Adipocyte (in vitro differentiated cells): ENCODE measurements at places on chromosomes 6 and 20.

GRCh38 chr6:124961777-124962638 is at the start of gene RNF217:
TSS of gene RNF217 (plus strand) at chr6:124962437. CDS start at chr6:124962545, 108 bp downstream.
- DNase-seq, result peak; percentile 76

GRCh38 chr6:41423002-41423401 is 87.6 kb downstream of the NCR2 start:
- no peak for DNase-seq

- no peak for DNase-seq
Measured at GRCh38 chr6:98486057-98486456, 348.3 kb upstream of the POU3F2 start.

- peak; percentile 74 for DNase-seq
Measured at GRCh38 chr6:101393829-101394251, 332 bp downstream of the GRIK2 start.

GRCh38 chr6:83893024-83893423 is 33.5 kb downstream of the CYB5R4 start:
- DNase-seq, result no peak

GRCh38 chr6:67667637-67668422 is 967.3 kb upstream of the ADGRB3 start:
- DNase-seq, result no peak

GRCh38 chr20:44723391-44723790 is 8.2 kb downstream of the CCN5 start:
- no peak for DNase-seq

DNA sequence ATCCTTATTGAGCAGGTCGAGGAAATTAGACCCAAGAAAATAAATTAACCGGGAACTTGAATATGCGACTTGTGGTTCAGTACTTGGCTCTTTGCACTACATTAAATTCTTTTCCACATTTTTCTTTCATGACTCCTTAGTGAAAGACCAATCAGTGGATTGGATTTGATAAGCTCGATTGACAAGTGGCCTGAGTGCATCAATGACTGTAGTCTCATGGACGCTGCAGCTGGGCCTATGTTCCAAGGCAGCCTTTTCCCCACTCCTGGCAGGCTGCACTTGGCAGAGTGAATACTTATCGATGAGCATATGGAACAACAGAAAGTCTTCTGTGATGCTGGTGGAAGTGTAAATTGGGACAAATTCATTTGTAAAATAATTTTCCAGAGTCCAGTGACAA is 210.8 kb upstream of the EXOC2 start:
- peak; percentile 8 for DNase-seq

- peak; percentile 52 for DNase-seq
Measured at GRCh38 chr6:119446115-119446554, 96.6 kb upstream of the MAN1A1 start.

- DNase-seq, result peak; percentile 85
Measured at GRCh38 chr6:113936093-113936934, 34.6 kb downstream of the HDAC2 start.

GRCh38 chr20:50561379-50562078 is 51.3 kb downstream of the PTPN1 start:
- peak; percentile 97 for DNase-seq

GRCh38 chr6:129959358-129959930 is 58.9 kb upstream of the L3MBTL3 start:
- no peak for DNase-seq

DNA sequence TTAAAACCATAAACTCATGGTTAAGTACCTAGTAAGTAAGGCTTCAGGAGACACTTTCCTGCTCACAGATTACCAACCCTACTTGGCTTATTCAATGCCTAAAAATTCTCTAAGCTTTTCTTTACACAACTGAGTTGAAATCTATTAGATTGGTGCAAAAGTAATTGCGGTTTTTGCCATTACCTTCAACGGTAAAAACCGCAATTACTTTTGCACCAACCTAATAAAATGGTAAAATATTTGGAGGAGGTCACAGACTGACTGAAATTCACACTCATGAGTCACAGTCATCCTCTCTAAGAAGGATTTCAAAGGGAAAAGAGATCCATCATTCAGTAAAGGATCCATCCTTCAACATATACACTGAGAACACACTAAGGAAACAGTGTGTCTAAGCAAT is 25.9 kb downstream of the PKHD1 start:
- DNase-seq, result no peak

DNA sequence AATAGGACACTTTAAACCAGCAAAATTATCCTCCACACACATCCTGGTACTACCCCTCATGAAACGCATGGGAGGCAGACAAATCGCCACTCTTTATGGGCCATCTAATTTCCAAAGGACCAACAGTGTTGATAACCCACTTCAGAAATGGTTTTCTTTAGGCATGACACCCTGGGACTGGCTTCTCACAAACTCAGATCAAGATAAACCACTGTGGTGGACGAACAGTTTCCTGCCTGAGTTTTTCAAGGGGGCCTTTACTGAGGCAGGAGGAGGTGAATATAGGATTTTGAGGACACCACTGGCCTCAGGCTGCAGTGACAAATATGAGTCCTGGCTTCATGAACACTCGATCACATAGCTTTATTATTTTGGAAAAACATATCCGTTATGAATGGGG is 26.0 kb downstream of the TRAM2 start:
- no peak for DNase-seq

GRCh38 chr6:6771964-6772363 is 183.4 kb downstream of the LY86 start:
- DNase-seq, result no peak

GRCh38 chr20:58706150-58706892 is 13.7 kb downstream of the NPEPL1 start:
- DNase-seq, result no peak

DNA sequence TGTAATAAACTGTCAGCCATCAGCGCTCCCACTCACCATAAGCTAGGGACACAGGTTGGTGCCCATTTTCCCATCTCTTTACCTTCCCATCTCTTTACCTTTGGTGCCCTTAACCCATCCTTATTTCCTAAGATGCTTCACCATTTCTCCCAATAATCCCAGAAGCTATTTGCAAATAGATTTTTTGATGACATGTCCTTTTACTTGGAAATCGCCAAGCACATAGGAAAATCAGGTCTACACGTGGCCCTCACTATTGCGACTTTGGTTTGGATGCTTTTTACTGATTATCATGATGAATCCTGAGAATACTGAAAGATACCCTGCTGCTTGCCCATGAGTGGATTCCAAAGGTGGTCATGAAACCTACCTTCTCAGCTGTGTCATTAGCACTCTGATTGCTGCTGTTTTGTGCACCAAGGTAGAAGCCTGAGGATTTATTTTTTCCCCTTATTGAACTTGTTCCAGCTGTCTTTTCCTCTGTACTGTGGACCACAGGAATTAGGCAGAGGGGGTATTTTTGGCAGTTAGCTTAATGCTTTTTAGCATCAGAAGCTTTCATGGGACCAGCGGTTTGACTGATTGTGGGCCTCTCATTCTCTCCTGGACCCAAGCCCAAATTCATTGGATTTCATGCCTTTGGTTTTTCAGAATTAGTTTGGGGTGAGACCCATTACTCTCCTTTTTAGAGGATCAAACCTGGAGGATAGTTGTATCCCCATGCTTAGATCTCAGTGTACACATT is 229.6 kb upstream of the RIN2 start:
- no peak for DNase-seq

GRCh38 chr6:47595785-47596184 is 102.6 kb upstream of the ADGRF4 start:
- DNase-seq, result no peak

- no peak for DNase-seq
Measured at GRCh38 chr6:147238164-147238563, 33.9 kb downstream of the STXBP5 start.

- DNase-seq, result peak; percentile 42
Measured at GRCh38 chr6:105482227-105482844, 79.5 kb upstream of the PREP start.

GRCh38 chr20:10498200-10498599 is 63.1 kb downstream of the SLX4IP start:
- DNase-seq, result no peak

- peak; percentile 2 for DNase-seq
Measured at GRCh38 chr20:46458866-46459750, 52.7 kb upstream of the ELMO2 start.

DNA sequence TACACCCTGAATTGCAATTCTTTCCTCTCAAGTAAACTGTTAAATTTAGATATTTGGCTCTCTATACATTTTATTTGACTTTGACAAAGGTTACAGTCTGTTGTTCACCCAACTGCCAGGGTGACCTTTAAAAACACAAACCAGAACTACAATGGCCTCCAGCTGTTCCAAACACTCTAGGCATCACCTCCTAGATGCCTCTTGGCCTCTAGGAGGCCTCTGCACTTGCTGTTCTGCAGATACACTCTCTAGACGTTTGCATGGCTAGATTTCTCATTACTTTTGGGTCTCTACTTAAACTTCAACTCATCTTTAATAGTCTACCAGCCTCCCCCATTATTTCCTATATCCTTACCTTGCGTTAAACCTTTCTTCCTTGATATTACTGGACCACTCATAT is 102.8 kb upstream of the BEND3 start:
- DNase-seq, result no peak

DNA sequence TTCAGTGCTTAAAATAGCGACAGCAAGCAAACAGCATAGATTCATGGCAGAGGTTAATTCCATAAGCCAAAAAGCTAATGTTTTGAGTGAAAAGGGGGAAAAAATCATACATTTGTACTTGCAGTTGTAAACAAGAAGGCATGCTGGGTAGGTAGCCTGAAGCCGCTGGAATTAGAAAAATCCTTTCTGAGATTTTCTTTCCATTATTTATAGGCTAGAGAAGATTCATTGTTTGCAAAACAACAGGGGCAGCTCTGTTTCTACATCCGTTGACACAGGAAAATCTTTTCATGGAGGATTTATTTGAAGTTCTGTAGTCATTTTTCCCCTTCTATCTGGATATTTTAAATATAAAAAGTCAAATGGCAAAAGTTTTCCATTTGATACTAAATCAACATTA is 843.9 kb downstream of the QKI start:
- DNase-seq, result no peak

GRCh38 chr20:36322131-36322530 is 16.0 kb downstream of the DLGAP4 start:
- DNase-seq, result no peak

GRCh38 chr6:163836876-163837690 is 422.6 kb downstream of the QKI start:
- DNase-seq, result no peak

DNA sequence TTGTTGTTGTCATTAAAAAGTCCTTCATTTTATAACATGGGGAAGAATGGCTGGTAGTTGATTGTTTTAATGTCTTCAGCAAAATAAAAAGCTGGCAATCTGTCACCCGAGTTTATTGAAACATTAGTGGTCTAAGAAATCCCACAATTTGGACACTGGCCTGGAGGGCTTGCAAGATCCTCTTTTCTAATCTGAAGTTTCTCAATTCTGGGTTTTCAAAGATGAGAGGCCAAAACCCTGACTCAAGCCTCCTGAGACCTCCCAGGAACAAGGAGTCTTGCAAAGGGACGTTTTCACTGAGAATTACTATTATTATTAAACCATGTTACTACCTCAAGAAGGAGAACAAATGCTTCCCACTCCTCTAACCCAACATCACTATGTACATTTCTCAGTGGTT is 19.5 kb downstream of the MAP1LC3A start:
- peak; percentile 17 for DNase-seq

DNA sequence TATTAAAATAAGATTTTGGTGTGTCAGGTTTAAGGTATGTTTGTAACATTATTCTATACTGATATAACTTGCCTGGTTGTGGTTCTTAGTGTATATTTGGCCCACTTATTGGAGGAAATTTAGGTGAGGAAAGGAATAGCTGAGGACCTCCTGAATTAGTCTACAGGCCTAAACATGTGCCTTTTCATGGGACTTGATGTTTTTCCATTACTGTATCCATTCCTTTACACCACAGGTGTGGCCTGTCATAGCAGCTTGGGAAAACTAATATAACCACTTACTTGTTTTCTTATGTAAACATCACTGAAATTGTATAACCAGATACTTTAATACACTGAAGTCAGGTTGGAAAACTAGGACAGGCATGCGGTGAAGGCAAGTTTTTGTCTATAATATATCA is 27.6 kb downstream of the BCKDHB start:
- no peak for DNase-seq

GRCh38 chr20:64160526-64161355 is 3.5 kb upstream of the MYT1 start:
- DNase-seq, result no peak

- peak; percentile 37 for DNase-seq
Measured at GRCh38 chr20:61252601-61253263, 671 bp downstream of the CDH4 start.

DNA sequence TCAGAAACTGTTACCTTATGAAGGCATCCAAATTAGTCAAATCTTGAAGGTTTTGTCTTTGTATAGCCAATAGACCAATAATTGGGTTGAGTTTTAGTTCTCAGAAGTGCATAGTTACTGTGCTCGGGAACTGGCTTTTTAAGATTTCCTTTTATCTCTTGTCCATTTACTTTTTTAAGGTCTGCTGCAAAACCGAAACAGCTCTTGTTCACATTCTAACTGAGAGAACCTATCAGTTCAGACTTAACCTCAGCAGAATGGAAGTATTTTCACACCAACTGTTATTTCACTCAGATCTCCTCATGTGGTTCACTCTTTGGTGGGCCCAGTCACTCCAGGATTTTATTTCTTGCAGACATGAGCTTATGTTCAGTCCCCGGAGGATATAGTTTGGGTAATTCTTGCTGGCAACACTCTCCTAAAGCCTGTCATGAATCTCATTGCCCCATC is 55.5 kb downstream of the TPBG start:
- DNase-seq, result no peak

DNA sequence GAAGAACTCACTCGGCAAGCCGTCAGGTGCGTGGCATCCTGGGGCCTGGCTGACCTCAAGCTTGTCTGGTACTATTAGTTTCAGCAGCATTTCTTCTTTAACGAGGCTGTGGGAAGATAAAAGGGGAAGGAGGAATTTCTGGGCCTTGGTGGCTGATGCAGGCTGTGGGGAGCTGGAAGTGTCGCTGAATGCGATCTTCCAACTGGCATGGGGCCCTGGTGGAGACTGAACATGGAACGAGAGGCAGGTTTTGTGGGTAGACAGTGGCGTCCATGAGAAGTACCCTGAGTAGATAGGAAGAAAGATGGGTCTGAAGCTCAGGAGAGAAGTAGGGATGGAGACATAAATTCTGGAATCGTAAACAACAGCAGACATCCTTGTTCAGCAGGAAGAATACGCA is 23.9 kb downstream of the ERMARD start:
- no peak for DNase-seq

- peak; percentile 48 for DNase-seq
Measured at GRCh38 chr20:38805502-38805957, at the start of gene PPP1R16B. TSS of gene PPP1R16B (plus strand) at chr20:38805697. CDS start at chr20:38835926, 30,229 bp downstream.
